ENCODE measurements at places on chromosomes 5 and 9. TPM values are rescaled to one million over a fixed set of nuclear protein-coding genes. Genes with fewer than 3 reads are reported as not detected.

Gene CDH18
- total RNA-seq = under 0.01 TPM

Gene SMIM32
- total RNA-seq = under 0.01 TPM

Gene C9orf72
- 4.6 TPM for total RNA-seq

Gene ACOT12
- total RNA-seq = under 0.01 TPM

Gene KIF4B
- not detected for total RNA-seq

Gene IL3
- total RNA-seq = not detected

Gene AQP7
- total RNA-seq = not detected

Gene P4HA2
- 201 TPM for total RNA-seq

Gene LCN1
- under 0.01 TPM for total RNA-seq

Gene BAAT
- total RNA-seq = 0.19 TPM

Measured in regular cardiac myocyte (primary cell).